Right renal pelvis (tissue), 4 donors: ENCODE measurements at places on chromosomes 3 and 15.

DNA sequence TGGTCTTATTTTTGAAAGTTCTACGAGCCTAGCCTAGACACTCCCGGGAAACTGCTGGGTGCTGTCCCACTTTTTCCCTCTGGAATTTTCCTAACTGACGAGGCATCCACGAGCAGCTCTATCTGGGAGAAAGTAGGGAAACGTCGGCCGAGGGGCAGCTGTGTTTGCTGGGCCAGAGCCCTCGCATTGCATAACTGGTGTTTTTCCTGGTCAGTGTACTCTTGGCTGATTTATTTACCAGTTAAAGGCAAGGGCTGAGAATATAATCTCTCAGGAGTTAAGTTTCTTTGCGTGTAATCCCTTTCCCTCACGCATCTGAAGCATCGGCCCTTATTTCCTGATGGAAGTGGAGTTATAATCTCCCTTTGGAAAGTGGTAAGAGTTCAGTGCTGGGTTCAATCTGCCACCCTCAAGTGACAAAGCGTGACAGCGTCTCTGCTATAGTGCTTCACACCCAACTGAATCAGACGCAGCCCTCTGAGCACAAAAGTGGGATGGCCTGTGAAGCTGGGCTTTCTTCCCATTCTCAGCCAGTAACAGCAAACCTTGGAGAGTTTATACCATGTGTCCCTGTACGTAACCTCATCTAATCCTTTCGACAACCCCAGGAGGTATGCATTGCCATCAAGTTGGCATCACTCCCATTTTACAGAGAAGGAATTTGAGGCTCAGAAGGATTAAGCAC, 311.5 kb downstream of the RORA start:
- DNase-seq, result no peak

DNA sequence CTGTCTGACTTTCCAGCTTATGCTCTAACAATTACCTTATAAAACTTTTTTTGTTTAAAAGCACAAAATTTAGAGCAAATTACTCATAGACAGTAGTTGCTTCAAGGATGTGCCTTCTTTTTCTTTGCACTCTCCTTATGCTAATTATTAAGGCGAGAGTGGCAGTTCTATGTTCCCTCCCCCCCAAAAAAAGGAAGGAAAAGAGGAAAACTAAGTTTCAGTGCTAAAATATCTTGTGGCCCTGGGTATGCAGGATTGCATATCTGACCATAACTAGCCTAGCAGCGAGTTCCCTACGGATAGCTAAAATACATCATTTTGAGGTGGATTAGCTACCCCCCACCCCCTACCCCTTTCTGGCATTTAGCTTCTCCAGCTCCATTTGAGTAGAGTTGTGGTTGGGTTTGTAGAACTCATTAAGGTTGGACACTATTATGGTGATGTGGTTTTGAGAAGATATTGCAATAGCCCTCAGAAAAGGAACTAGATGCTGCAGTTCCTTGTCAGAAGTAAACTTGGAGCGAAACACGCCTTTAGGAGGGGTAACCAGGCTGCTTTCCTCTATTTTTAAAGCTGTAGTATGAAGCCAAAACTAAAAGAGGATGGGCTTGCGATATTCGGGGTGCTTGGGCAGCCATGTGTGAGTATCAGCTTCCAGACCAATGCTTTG, 174.6 kb downstream of the AKAP13 start:
- DNase-seq, result no peak

DNA sequence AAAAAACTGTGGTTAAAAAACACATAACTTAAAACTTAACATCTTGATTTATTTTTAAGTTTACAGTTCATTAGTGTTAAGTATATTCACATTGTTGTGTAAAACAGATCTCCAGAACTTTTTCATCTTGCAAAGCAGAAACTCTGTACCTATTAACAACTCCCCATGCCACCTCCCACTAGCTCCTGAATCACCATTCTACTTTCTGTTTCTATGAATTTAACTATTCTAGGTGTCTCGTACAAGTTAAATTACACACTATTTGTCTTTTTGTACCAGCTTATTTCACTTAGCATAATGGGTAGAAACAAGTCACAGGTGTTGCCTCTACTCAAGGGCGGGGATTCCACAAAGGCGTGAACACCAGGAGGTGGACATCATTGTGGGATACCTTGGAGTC, 43.2 kb downstream of the CRTC3 start:
- DNase-seq, result no peak

- DNase-seq, result no peak
These were observed 580.2 kb downstream of the AGBL1 start for GRCh38 chr15:86659724-86660411.

DNA sequence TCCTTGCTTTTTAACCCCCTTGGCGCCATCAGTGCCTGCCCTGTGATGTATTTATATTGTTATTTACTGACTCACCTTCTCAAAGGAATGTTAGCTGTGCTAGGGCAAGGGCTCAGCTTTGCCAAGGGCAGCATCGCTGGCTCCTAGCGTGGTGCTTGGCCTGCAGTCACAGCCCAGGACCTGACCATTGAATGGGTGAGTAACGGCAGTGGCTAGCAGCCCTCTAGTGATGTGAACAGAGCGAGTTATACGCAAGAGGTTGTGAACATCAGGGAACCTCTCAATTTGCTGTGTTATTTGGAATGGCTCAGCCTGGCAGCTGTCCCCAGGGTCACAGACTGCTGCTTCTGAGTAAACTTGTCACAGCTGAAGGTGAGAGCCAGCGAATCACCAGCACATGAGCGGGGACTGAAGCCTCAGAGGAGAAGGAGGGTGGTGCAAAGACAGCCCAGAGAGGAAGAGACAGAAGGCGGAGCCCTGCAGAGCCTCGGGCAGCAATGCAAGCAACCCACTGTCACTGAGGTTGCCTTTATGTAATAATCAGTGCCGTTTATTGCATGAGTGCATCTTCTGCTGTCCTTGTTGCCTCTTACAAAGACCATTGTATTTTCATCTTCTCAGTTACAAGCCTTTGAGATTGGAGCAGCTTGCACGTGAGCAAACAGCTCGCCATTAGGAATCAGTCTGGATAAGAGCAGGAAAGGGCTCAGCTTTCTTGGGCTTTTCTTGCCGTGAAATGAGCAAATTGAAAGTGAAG, 158.3 kb downstream of the SLCO3A1 start:
- DNase-seq, result no peak

DNA sequence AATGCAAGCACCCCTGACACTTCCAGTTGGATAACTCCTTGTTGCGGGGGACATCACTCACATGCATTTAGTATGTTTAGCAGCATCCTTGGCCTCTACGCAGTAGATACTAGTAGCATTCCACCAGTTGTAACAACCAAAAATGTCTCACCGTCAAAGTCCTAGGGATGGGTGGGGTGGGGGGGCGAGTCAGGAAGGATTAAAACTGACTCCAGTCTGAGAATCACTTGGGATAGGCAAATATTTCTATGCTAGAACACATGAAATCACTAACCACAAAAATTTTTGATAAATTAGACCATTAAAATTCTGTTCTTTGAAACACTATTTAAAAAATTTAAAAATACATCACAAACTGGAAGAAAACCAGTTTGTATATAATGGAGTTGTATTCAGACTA, 18.0 kb downstream of the ICE2 start:
- DNase-seq, result no peak

GRCh38 chr3:126270145-126270811, 86.9 kb downstream of the KLF15 start:
- no peak for DNase-seq

DNA sequence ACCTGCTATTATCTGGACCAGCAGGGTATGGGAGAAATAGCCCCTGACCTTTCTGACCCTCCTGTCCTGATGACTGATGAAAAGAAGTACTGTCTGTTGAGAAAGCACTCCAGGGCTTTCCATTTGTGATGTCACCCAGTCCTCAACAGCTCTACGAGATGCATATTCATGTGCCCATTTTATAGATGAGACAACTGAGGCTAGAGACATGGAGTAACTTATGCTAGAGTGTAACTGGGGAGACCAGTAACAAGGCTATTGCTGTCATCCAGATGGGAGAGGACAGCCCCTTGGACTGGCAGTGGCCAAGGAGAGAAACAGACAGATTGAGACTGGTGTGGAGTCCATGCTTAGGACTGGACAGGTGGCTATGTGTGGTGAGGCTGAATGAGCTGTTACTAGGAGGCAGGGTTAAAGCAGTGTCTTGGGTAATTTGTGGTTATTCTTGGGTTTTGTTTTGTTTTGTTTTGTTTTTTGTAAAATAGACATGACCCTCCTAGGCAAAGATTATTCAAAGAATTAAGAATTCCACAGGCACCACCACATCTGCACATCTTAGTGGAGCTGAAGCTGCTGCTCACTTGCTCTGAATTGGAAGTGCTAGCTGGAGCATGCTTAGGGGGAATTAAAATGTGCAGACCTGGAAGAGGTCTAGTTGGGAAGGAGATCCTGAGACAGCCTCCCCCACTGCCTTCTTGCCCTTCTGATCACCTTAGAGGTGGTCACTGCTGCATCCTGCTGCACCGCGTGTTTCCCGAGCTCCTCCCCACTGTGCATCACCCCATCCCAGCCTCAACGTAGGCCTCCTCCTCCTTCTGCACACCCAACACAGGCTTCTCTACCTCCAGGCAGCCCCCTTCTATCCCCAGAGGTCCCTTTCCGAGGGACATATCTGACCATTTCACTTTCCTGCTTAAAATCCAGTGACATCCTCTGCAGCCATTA, 8.4 kb downstream of the HRH1 start:
- no peak for DNase-seq

- DNase-seq, result no peak
These were observed 20.5 kb downstream of the ALCAM start for GRCh38 chr3:105387122-105387751.

- no peak for DNase-seq
These were observed 94.8 kb downstream of the IGF1R start for GRCh38 chr15:98743177-98743576.

- no peak for DNase-seq
These were observed 494 bp downstream of the GCSAM start for GRCh38 chr3:112132554-112132953.

DNA sequence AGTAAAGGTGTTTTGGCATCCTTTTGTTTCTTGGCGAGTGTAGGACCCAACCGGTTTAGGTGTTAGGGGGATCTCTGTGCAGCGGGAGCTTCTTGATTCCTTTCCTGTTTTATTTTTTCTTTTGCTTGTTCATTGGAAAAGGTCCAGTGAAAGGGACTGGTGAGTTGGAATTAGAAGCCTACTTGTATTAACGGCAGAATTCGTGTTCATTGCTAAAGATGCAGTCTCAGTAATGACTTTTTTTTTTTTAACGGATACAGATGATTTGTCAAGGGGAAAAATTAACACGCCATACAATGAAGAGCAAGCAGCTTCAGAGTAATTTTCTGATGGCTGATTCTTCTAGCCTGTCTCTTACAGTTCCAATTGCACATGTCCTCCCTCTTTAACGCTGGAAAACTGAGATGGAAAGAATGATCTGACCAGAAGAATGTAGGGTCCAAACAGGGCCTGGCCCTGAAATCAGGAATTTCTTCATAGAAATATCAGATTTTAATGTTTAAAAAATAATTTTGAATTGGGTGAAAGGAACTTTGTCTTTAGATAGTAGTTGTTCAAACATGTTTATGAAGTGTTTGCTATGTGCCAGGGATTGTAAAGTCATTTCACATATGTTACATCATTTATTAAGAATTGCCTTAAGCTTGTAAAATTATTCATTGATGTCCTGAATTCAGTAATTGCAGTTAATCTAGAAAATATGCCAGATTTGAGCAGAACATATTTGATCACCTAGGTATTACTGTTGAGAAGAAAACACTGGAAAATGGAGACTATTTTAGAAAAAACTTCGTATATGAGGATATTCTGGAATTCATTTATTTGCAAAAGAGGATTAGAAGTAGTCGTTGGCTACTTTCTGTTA, 1.4 kb downstream of the MAPK6 start:
- DNase-seq, result no peak

- no peak for DNase-seq
These were observed 36.4 kb downstream of the CEP152 start for GRCh38 chr15:48774484-48774883.

GRCh38 chr15:25862071-25862471, 1.1 kb downstream of the ATP10A start:
- no peak for DNase-seq

- no peak for DNase-seq
These were observed 472.8 kb downstream of the ZIC1 start for GRCh38 chr3:147881933-147882332.

GRCh38 chr3:149625795-149626194, 32.0 kb downstream of the WWTR1 start:
- DNase-seq, result no peak

DNA sequence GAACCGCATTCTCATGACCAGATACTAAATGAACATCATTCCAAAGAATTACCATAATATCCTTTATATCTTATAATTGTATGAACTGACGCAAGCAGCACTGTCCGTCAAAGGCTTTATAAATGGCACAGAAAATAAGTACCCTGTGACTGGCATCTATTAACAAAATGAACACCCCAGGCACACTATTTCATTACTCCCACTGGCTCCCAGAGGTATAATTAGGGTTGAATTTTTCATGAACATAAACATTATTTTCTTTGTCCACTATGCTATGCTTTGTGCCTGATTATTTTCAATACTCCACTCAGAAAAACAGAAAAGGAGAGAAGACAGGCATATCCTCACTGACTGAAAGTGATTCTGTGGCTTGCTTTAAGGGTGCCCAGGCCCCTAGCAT, 71.1 kb downstream of the LYZL4 start:
- DNase-seq, result no peak

- DNase-seq, result no peak
These were observed 18.2 kb upstream of the PRR23E start for GRCh38 chr3:127174715-127175140.

- no peak for DNase-seq
These were observed 2.1 kb downstream of the RHOV start for GRCh38 chr15:40871749-40872617.

DNA sequence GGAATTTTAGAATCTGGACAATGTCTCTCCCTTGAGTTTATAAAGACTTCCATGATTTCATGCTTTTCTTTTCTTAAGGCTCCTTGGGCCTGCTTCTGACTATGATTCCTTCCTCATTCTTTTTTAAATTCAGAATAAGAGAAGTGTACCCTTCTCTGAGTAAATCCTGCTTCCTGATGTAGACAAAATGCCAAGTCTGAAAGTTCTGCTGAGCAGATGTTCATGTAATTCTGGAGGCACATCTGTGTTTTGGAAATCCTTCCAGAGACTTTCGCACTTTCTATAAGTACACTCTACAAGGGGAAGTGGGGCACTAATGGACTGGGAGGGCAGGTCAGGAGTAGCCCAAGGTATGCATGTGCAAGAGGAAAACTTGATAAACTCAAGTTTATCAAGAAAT, 24.8 kb downstream of the TPM1 start:
- no peak for DNase-seq

DNA sequence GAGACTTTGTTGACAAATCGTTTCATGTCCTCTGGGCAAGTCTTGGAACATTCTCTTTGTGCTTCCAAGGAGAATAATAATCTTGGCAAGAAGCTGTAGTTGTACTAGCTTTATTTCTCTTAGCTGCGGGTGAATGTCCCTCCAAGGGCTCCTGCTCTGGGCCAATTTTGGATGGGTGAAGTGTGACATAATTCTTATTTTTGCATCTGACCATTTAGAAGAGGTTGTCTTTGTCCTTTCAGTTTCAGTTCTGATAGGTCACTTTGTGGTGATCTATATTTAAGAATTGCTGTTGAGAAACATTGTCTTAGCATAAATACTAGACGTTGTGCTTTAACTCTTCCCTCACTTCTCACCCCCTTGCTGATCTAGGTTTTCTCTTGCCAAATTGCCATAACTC, 164.8 kb upstream of the RORA start:
- DNase-seq, result no peak

GRCh38 chr15:101489599-101490407, at the start of gene PCSK6:
Gene PCSK6 (minus strand): TSS chr15:101489707. CDS start chr15:101489670, 37 bp downstream.
- no peak for DNase-seq

- no peak for DNase-seq
These were observed 24.3 kb upstream of the FLNB start for GRCh38 chr3:57983734-57984518.

- no peak for DNase-seq
These were observed 78.2 kb downstream of the ATG7 start for GRCh38 chr3:11350374-11350773.
